ENCODE measurements at places on chromosomes 7 and 10. TPM values are rescaled to one million over a fixed set of nuclear protein-coding genes. Genes with fewer than 3 reads are reported as not detected.

GRCh38 chr10:94223702-94224370 lies 138.9 kb downstream of the NOC3L start:
- DNase-seq = no peak

- no peak for DNase-seq
Observed at GRCh38 chr7:75072981-75073283, 670 bp downstream of the RCC1L start.

DNA sequence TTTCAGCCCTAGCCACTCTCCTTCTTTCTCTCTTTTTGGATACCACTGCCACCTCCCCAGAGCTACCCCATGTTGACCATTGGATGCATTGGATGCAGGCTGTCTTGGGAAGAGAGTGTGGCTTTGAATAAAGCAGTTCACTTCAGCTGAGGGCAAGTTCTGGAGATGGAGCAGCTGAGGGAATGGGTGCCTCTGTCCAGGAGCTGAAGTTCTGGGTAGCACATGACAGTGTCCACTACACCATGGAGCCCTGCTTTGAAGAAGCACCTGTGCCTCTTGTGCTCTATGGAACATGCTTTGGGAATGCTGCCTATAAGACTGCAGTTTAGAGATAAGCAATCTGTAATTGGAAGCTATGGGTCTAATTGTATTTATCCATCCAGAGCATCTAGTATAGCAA lies 1028.7 kb downstream of the TYW1 start:
- DNase-seq = no peak

GRCh38 chr7:111730476-111731300 lies 168.4 kb upstream of the IMMP2L start:
- no peak for DNase-seq

DNA sequence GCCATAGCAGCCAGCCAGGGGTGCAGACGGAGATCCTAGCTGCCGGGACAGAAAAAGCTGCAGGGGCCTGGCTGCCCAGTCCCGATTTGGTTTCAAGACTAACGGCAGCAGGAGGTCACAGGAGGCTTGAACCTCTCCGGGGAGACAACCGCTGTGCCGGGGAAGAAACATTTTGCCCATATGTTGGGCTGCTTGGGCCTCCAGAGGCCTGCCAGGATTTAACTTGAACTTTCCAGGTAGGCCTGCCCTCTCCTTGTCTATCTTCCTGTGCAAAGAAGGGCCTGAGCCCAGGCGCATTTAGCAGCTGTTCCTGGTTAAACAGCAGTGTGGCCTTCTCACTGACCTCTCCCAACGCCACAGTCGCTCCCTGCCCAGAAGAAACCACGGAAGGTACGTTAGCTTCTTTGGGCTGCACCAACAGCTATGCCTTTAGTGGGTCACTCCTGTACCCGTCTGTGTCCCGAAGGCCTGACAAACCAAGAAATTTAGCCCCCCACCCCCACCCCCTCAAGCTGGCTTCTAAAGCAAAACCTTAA lies 17.1 kb upstream of the PTF1A start:
- no peak for DNase-seq

DNA sequence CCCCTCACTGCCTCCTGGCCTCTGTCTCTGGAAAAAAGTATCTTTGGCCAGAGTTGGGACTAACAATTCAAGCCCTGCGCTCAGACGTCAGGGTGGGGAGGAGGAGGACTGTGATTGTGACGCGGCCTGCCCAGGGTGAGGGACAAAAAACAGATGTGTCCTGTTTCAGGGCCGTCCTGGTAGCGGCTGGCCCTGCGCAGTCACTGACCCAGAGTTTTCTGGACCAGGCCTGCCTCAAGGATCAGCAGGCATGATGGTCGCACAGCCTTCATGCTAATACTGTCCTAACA lies 110.1 kb downstream of the CYTH3 start:
- DNase-seq = no peak

DNA sequence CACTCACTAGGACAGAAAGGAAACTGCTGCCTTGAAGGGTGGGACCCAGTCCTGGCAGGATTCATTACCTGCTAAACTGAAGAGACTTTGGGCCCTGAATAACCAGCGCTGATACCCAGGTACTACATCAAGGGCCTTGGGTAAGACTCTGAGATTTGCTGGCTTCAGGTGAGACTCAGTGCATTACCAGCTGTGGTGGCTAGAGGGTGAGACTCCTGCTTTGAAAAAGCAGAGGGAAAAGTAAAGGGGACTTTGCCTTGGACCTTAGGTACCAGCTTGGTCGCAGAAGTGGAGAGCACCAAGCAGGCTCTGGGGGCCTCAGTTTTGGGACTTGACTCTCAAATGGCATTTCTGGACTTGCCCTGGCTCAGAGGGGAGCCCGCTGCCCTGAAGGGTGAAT lies 673.3 kb downstream of the NXPH1 start:
- no peak for DNase-seq

- DNase-seq = no peak
Observed at GRCh38 chr7:154304740-154305700, 252.8 kb downstream of the DPP6 start.

PPP1R17 gene
- total RNA-seq = not detected

PIP gene
- total RNA-seq = not detected

DNA sequence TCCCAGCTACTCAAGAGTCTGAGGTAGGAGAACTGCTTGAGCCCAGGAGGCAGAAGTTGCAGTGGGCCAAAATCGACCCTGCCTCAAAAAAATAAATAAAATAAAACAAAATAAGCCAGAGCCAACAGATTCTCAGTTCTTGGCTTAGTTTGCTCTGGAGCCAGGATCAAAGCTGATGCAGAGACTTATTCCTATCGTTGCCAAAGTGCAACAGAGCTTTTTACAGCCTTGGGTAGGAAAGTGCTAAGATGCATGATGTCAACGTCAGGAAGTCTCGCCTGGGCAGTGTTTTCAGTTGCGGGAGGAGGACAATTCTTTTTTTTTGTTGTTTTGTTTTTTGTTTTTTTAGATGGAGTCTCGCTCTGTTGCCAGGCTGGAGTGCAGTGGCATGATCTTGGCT lies 43.8 kb upstream of the CYTH3 start:
- no peak for DNase-seq

- DNase-seq = no peak
Observed at GRCh38 chr7:116731445-116732335, 59.7 kb downstream of the MET start.

CYP26C1 gene
- 0.08 TPM for total RNA-seq

SLC26A3 gene
- total RNA-seq = 0.93 TPM

GRCh38 chr10:106508950-106509349 lies 655.6 kb downstream of the SORCS1 start:
- DNase-seq = no peak

DNA sequence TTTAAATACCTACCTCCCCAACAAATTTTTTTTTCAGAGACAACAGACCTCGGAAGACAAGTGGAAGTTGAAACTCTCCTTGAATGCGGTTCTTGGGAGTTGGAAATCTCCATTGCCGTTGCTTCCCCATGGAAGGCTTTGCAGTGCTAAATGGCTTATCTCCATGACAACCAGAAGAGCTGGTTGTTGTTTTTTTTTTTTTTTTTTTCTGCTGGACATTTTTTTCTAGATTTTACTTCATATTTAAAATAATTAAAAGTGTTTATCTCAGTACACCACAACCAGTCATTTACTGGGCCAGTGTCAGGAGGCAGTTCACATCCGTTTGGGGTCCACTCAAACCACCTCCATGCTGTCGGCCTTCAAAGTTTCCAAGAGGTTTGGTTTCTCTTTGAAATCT lies 348.5 kb upstream of the PRKCQ start:
- no peak for DNase-seq

GRCh38 chr7:150784954-150785353 lies 15.2 kb downstream of the TMEM176B start:
- DNase-seq = peak; percentile 80

DNA sequence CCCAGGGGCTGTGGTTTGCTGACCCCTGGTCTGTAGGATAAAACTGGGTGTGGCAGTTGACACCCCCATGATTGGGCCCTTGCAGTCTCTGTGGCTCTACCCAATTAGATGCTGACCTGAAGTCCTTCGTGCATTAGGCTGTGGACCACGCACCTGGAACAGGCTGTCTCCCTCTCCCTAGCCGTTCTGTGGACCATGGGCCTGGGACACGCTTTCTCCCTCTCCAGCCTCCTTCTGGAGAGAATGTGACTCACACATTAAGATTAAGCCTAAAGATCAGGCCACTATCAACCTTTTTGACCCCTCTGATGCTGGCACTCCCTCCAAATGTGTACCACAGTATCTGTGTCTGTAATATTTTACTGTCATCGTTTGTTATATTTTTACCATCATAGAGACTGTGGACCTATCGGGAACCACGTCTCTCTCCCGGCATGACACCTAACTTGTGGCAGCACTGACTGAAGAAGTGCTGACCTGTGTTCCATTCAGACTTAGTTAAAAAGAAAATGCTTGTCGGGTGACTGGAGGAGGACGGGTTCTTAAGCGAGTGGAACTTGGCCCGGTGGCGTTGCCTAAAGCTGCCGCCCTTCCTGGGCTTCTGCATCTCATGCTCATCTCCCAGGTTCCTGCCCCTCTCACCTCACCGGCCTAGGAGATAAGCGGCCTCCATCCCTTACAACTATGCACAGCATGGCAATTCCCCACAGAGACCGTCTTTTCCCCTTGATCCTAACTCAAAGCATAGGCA lies 92.8 kb downstream of the WDR37 start:
- DNase-seq = no peak

DNA sequence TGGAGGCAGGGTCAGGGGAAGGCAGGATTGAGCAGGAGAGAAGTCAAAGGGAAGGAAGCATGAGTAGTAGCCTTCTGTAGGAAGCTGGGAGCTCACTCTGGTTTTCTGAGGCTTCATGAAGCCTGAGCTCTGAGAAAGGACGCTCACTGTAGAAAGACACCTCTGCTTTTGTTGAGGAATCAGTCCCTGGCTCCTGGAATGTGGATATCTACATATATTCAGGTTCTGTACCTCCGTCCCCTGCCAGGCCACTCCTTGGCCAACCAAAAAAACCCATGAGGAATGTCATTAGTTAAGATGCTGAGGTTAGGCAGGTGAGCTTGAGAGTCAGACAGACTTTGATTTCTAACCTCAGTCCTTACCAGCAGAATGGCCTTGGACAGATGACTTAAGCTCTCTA lies 283.5 kb upstream of the HABP2 start:
- DNase-seq = no peak

DNA sequence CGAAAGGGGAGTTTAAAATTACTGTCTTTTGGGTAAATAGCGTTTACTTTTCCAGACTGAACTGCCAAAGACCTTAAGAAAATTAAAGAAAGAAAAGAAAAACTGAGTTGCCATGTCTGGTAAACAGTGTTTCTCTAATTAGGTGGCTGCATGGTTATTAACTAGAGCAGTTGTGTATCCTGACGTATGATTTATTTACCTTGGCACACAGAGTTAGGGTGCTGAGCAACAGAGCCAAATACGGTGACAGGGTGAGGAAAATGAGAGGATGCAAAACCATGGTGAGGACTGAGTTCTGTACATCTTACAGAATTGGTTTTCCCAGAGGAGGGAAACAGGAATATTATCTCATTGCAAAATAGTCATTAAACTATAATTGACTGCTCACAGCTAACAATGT lies 546.4 kb upstream of the FZD8 start:
- DNase-seq = no peak

PFKP gene
- total RNA-seq = 4.3 TPM

ANKRD30A gene
- total RNA-seq = not detected

DNA sequence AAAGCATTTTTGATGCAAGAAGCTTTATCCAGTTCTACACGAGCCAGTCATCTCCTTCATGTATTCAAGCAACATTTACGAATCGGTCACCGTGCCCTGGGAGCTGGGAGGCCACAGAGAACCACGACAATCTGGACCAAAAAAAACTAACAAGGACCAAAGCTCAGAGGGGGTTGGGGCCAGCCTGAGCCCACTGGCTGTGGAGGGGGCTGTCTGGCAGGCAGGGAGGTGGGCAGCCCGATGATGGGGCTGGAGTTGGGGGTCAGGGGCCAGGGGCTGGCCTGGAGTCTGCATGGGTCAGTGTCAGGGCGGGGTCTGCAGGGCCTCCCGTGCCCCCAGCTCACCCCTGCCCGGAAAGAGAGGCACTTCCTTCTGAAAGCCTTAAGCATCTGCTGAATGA lies 12.5 kb upstream of the GRIFIN start:
- no peak for DNase-seq

DNA sequence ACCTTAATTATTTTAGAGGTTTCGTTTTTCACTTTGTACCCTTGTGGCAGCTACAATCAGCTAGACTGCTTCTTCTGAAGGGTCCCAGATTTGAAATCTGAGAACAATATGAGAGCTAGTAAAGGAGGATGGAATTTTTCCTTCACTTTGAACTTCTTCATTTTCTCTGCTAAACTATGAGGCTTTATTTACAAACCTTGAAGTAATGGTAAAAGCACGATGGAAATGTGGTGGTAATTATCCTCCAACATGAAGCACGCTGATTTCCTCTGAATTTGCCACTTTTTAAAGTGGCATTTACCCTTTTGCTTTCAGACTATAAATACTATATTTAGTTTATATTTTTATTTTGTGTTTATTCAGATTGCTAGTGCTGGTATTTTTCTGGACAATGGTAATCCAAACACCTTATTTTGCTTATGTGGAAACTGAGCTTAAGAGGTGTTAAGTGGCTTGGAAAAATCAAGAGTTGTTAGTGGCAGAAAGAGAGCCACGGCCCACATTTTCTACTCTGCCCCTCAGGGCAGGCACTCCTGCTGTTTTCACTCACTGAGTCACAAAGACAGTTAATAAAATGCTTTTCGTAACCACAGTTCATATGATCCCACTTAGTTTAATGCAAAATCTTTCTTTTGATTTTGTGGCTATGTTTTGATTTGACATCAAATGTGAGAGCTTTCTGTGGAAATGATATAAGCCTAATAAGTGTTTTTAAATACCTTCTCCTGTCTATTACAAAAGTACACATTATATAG lies 2.7 kb downstream of the SSMEM1 start:
- DNase-seq = no peak

- DNase-seq = peak; percentile 81
Observed at GRCh38 chr10:3173171-3173878, 743 bp upstream of the PITRM1 start.

GRCh38 chr7:24392774-24393173 lies 108.8 kb downstream of the NPY start:
- DNase-seq = no peak

DNA sequence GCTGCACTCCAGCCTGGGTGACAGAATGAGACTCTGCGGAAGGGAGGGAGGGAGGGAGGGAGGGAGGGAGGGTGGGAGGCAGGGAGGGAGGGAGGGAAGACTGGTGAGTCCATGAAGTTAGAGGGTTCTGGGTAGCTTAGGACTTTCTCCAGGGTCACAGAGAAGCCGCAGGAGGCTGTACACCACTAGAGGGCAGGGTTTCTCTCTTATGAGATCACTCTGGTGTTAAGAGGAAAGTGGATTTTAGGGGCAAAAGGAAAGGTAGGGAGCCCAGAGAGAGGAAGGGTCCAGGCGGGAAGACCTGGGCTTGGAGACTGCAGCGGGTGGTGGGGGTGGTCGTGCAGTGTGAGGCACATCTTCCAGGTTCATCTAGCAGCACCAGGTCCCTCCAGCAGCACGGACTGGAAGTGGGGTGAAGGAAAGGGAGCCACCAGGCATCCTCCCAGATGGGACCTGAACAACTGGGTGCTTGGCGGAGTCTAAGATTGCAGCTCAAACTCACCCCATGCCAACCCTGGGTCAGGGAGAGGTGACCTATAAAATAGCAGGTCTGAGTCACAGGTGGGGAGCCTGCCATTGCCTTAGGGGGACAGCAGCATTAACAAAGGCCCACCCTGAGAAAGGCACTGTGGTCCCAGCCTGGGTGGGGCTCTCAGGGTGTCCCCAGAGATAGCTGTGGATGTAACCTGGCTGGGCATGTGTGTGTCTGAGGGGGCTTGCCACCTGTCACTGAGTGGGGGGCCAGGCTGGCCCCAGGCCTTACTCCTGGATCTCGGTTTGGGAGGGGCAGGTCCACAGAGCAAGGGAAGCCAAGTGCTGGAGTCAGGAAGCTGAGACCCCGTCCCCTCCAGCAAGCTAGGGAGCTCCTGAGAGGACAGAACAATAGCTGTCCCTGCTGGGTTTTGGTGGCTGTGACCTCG lies 48.5 kb upstream of the SLC29A3 start:
- no peak for DNase-seq

EEPD1 gene
- total RNA-seq = 10.3 TPM
